ENCODE measurements at places on chromosomes 3 and 15.

- no peak for DNase-seq
Measured at GRCh38 chr3:16917256-16917935, 32.6 kb downstream of the PLCL2 start.

GRCh38 chr3:14804835-14805780 is 13.7 kb upstream of the FGD5 start:
- DNase-seq, result no peak

DNA sequence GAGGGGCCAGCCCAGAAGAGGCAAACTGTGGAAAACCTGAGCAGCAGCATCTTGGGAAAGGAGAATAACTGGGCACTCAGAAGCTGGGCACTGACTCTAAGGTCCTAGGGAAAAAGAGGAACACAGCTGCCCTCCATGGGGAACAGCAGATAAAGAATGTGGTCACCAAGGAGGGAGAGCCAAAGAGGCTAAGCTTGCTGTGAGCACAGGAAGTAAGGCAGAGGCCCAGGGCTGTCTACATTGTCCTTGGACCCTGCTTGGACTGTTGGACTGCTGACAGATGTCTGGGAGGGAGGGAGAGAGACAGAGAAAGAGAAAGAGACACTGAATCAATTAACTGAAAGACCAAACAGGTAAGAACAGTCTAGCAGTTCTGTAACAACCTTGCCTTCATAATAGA is 4.5 kb upstream of the MNS1 start:
- no peak for DNase-seq

GRCh38 chr3:134111616-134112015 is 81.9 kb upstream of the SLCO2A1 start:
- no peak for DNase-seq

GRCh38 chr3:193932576-193932975 is 203.4 kb upstream of the HES1 start:
- no peak for DNase-seq

Data from SK-N-SH (cell line).